Colonic mucosa (tissue), 4 donors: ENCODE measurements at places on chromosomes 3 and 15. TPM values are rescaled to one million over a fixed set of nuclear protein-coding genes. Genes with fewer than 3 reads are reported as not detected.

The ANKRD34C gene
- not detected for total RNA-seq

The SLC2A2 gene
- total RNA-seq: 0.27 TPM

The FANCD2OS gene
- total RNA-seq: not detected

The MRPL46 gene
- total RNA-seq: 20.6 TPM

The MITF gene
- 5.8 TPM for total RNA-seq

The FBXO40 gene
- total RNA-seq: not detected

GRCh38 chr3:71030748-71031147 lies 552.8 kb downstream of the FOXP1 start:
- H3K4me3 ChIP-seq: no peak overlapping the region
- no peaks in the 10 kb centered on the region for H3K36me3 ChIP-seq
- peak overlapping the region; percentile 48 for H3K27ac ChIP-seq
- H3K4me1 ChIP-seq: peaks cover 13% of the 10 kb centered on the region
- DNase-seq: no peak

- no peaks in the 10 kb centered on the region for H3K4me1 ChIP-seq
- DNase-seq: no peak
- no peak overlapping the region for H3K27ac ChIP-seq
Measured at GRCh38 chr3:23217872-23218554, 14.9 kb downstream of the UBE2E2 start.

DNA sequence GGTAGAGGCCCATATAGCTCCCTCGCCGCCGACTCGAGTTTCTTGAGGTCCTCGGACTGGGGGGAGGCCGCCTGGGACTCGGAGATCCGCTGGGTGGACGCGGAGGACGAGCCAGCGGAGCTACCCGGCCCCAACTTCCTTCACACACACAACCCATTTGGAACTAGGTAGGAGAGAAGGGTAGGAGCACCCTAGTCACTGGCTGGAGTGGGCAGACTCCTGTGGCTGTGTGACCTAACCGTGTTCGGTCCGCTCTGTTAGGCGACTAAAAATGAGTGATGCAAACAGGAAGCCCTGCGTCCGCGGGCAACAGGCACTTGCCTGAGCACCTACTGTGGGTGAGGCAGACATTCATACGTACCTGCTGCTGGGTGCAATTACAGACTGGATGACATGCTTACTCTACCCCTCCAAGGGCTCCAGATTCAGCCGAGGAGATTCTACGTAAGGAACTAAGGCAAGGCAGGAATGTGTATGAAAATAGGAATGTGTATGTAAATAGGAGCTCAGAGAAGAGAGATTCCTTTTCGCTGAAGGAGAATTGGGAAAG lies 4.6 kb upstream of the SIN3A start:
- H3K36me3 ChIP-seq: no peaks in the 10 kb centered on the region
- no peaks in the 10 kb centered on the region for H3K4me1 ChIP-seq
- peak; percentile 73 for DNase-seq
- peak overlapping the region; percentile 95 for H3K27ac ChIP-seq
- H3K4me3 ChIP-seq: peak overlapping the region; percentile 87
- no peaks in the 10 kb centered on the region for H3K27me3 ChIP-seq

DNA sequence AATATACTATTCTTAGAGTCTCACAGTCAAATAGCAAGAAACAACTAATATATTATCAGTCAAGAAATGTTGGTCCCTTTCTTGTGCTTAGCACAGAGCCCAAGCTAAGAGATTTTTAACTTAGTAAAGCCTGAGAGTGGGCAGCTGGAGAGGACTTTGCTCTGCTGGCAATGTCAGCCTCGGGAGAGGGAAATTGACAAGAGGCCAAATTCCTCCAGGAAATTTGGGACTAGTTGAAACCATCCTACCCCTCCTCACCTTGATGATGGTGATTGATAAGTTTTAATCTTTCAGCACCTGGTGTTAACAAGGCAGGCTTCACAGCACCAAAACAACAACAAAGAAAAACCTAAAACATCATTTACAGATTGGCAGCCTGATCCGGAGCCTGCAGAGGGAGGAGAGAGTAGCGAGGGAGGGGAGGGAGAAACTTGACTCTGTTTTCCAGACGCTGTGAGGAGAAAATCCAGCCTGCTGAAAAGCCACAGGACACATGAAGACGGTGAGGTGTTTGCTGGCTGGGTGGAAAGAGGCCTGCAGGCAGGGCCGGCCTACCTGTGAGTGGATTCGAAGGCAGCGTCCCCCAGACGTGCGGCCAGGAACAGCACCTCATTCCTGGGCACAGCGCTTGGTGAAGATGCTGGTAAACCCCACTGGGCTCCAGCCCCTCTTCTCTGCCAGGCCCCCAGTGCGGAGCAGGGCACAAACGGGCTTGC lies 150.9 kb downstream of the LRRC28 start:
- no peaks in the 10 kb centered on the region for H3K36me3 ChIP-seq
- H3K4me3 ChIP-seq: no peak overlapping the region
- no peaks in the 10 kb centered on the region for H3K27me3 ChIP-seq
- H3K27ac ChIP-seq: no peak overlapping the region

DNA sequence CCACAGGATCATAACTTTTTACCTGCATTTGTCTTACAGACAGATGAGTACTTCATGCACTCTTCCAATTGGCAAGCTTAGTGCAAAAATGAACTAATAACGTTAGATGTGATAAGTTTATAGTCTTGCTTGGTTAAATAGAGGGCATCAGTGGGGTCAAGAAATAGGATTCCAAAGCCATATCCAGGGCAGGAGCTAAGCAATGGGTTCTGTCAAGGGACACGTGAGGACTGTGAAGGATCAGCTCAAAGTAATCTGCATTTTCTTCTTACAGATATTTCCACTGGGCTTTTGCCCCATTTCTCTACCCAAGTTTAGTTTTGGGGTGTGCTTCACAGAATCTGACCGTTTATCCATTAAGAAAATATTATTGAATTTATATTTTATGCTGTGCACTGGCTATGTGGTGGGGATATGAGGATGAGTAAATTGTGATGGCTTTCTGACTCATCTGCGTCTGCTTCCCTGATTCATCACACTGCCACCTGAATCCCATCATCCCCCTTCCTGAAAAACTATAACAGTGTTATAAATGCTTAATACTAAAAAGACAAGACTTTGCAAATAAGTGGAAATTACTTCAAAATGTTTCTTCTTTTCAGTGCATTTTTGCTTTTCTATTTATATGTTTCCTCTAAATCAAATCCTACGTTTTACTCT lies 17.5 kb downstream of the PPP2R3A start:
- no peak overlapping the region for H3K27ac ChIP-seq
- no peaks in the 10 kb centered on the region for H3K27me3 ChIP-seq
- no peak overlapping the region for H3K4me3 ChIP-seq
- H3K4me1 ChIP-seq: peaks cover 14% of the 10 kb centered on the region
- DNase-seq: no peak

GRCh38 chr3:16484216-16484615 lies 29.3 kb downstream of the RFTN1 start:
- peaks cover 7% of the 10 kb centered on the region for H3K4me1 ChIP-seq
- H3K27me3 ChIP-seq: no peaks in the 10 kb centered on the region
- H3K27ac ChIP-seq: no peak overlapping the region
- DNase-seq: no peak

GRCh38 chr3:72678867-72679266 lies 169.4 kb downstream of the SHQ1 start:
- H3K27ac ChIP-seq: no peak overlapping the region
- no peaks in the 10 kb centered on the region for H3K4me1 ChIP-seq
- H3K27me3 ChIP-seq: no peaks in the 10 kb centered on the region
- no peak for DNase-seq
- H3K36me3 ChIP-seq: no peaks in the 10 kb centered on the region

DNA sequence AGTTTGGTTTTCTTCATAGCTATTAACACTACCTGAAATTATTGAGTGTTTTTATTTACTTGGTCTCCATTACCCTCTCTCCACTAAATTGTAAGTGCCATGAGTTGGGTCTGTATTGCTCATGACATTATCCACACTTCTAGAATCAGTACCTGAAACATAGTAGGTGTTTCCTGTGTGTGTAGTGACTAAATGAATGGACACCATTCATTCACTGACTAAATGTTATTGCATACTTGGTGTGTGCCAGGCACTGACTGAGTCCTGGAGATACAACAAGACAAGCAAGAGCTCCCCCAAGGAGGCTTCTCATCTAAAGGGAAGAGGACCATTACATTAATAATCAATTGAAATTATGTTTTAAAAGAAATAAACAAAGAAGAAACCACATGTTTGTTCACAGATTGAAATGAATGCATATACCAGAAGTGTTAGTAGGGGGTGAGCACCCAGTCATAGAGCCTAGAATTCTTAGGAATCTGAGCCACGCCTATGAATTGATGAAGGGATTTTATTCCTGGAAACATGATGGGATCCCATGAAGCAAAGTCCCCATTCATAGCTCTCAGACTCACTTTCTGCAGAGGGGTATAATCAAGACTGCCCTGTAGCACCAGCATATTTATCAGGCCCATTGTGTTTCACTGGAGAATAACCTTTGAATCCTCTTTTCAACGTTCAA lies 31.7 kb upstream of the ATOSA start:
- no peaks in the 10 kb centered on the region for H3K27me3 ChIP-seq
- DNase-seq: no peak
- no peaks in the 10 kb centered on the region for H3K36me3 ChIP-seq
- peaks cover 3% of the 10 kb centered on the region for H3K4me1 ChIP-seq
- H3K27ac ChIP-seq: no peak overlapping the region

DNA sequence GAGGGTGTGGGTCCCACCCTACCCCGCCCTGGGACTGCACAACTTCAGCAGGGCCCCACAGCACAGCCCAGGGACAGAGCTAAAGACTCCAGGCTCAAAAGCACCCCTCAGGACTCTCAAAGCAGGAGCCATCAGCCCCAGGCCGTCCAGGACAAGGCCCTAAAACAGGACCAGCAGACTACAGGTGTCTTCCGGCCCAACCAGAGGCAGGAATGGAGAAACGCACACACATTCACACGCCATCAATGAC lies 26.1 kb downstream of the ATRIP start:
- H3K4me1 ChIP-seq: peaks cover 25% of the 10 kb centered on the region
- DNase-seq: peak; percentile 63
- peak overlapping the region; percentile 64 for H3K4me3 ChIP-seq
- H3K27me3 ChIP-seq: no peaks in the 10 kb centered on the region
- no peaks in the 10 kb centered on the region for H3K36me3 ChIP-seq

DNA sequence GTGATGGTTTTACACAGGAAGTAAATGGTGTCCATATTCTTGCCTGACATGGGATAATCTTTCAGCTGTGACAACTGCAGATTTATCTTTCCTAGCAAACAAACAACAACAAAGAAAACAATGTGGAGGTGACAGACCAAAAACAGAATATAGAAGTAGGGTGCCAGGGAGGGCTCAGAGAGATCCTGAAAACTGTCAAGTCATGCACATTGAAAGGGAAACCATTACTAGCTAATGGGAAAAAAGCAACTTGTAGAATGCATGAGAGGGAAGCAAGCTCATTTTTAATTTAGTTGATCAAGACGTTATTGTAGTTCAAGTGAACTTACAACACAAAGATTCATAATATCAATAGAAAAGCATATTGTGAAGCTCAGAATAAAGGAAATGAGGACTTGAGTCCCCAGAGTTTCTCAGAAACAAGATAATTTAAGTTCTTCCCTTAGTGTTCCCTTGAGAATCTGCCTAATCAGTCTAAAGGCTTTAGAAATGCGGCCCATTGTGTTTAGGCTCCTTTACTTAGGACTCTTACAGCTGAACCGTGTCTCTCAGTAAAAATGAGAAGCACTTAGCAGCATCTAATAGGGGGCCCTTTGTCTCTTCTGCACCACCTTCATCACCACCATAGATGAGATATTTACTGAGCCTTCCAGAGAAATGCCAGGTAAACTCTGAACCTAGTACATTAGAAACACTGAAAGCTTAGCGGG lies 115.6 kb upstream of the CADPS start:
- H3K36me3 ChIP-seq: no peaks in the 10 kb centered on the region
- no peaks in the 10 kb centered on the region for H3K4me1 ChIP-seq
- no peak overlapping the region for H3K4me3 ChIP-seq
- no peaks in the 10 kb centered on the region for H3K27me3 ChIP-seq
- no peak for DNase-seq

GRCh38 chr3:149545049-149545448 lies 70.6 kb downstream of the TM4SF4 start:
- DNase-seq: no peak
- no peak overlapping the region for H3K27ac ChIP-seq
- no peaks in the 10 kb centered on the region for H3K36me3 ChIP-seq
- no peaks in the 10 kb centered on the region for H3K27me3 ChIP-seq
- no peak overlapping the region for H3K4me3 ChIP-seq

- no peak overlapping the region for H3K27ac ChIP-seq
- peak overlapping the region; percentile 24 for H3K4me3 ChIP-seq
- no peaks in the 10 kb centered on the region for H3K36me3 ChIP-seq
Measured at GRCh38 chr15:101088788-101089578, 162.9 kb downstream of the CHSY1 start.
